T-helper 2 cell (primary cell): ENCODE measurements at places on chromosomes 4 and X.

DNA sequence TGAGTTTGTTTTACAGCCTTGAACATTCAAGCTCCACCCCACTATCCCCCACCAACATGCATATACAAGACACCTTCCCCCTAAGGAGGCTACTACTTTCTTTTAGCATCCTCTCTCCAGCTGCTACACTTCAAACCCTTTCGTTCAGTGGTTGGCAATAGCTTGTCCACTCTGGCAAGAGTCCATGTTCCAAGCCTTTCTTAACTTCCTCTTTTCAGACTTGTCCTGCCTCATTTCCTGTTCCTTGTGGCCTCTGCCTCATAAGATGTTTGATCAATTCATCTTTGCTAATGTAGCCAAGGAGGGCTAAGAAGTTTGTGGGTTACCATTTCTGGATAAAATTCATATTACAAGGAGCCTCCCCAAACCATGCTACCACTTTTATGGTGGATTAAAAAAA is 20.8 kb upstream of the ZCCHC12 start:
- DNase-seq: no peak

DNA sequence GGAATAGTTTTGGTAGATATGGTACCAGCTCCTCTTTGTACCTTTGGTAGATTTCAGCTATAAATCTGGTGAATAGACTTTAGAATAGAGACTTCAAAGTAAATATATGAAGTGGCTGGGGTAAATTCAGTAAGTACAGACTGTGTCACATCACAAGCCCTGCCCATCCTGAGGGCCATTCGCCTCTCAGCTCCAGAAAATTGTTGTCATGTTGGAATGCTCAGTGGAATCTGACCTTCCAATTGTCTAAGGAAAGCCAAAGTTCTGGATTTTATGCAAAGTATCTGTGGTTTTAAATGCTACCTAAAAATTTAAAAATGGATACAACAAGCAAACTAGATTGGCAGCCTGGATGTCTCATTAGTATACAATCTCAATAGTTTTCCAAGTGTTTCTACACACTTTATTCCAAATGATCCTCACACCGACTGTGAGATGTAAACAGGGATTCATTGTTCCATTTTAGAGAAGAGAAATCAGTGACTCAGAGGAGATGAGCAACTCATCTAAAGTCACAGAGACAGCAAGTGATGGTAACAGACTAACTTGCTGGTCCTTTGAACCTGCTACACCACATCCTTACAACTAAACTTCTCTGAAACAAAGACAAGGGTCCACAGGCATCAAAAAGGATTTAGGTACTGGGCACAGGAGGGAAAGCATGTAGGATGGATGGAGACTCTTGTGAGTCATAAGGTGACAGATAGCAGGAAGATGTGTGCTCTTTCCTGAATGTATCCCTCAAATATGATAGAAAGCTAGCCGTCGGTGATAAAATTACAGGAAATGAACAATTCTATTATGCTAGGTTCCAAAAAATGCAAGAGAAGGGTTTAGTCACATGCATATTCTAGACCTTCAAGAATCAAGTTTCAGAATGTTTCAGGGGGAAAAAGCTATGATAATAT is 127.3 kb downstream of the ATP10D start:
- DNase-seq: no peak

DNA sequence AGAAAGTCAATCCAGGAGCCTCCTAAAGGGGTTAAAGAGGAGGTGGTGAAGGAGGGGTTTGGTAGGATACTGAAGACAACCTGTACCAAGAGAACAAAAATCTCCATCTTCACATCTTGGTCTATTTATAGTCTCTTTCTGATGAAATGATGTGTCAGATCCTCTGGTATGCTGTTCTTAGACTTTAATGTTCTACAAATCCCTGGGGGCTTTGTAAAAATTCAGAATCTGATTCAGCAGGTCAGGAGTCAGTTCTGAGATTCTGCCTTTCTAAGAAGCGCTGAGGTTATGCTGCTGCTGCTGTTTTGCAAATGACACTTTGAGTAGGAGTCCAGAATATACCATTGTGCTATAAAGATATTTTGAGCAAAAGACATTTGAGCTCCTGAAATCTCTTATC is 172.9 kb upstream of the GLRA2 start:
- DNase-seq: no peak

DNA sequence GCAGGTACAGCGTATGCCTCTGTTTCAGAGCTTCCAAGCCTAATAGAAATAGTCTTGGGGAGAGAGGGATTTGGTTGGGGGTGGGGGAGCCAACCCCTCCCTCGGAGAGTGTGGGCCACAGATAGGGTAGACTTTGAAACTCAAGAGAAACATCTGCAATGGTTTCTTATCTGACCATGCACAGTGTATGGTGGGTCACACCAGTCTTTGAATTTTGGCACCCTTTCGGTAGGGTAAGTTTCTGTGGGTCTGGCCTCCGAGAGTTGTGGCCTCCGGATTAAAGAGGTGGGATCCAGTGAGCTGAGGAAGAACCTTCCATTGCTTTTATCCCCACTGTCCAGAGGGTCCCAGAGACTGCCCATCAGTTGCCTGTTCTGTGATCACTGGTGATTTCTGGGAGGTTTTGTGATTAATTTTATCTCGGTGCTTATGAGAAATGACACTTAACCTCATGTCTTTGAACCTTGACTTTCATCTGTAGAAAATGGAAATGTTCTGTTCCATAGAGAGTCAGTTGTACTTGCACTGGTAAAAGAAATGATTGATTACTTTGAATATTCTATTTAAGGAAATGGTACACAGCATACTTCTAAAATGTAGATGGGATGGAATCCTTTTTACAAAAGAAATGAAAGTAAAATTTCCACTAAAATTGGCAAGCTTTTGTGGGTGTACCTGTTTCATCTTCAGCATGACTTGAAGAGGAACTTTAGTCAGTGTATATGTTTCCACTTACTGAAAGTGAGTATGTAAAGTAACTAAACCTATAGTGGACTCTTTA is 62.7 kb downstream of the TMEM131L start:
- no peak for DNase-seq

DNA sequence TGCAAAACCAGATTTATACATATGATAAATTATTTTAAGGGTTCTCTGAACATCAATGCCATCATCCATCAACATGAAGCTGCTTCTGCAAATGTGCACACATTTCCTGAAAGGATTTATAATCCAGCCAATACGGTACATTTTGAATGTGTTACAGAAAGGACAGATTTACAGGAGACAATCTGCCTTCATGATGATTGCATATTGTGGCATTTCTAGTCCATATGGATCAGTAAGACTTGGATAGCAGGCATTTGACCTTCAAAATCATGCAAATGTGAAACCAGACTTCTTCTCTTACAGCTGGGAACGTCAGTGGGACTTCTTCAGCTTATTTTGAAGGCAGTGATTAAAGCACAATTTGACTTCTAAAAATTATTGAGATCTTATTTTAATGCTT is 217.3 kb upstream of the GK2 start:
- DNase-seq: no peak

- no peak for DNase-seq
Measured at GRCh38 chr4:121692261-121692660, 4.5 kb downstream of the ANXA5 start.

GRCh38 chr4:98540803-98541202 is 117.6 kb downstream of the TSPAN5 start:
- DNase-seq: no peak

DNA sequence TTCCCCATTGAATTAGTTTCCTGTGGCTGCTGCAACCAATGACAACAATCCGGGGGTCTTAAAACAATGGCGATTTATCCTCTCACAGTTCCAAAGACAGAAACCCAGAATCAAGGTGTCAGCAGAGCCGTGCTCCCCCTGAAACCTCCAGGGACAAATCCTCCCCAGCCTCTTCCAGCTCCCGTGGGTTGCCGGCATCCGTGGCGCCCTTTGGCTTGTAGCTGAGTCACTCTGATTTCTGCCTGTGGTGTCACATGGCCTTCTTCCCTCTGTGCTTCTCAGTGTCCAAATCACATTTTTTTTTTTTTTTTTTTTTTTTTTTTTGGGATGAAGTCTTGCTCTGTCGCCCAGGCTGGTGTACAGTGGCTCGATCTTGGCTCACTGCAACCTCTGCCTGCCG is 64.5 kb upstream of the STX18 start:
- DNase-seq: no peak

DNA sequence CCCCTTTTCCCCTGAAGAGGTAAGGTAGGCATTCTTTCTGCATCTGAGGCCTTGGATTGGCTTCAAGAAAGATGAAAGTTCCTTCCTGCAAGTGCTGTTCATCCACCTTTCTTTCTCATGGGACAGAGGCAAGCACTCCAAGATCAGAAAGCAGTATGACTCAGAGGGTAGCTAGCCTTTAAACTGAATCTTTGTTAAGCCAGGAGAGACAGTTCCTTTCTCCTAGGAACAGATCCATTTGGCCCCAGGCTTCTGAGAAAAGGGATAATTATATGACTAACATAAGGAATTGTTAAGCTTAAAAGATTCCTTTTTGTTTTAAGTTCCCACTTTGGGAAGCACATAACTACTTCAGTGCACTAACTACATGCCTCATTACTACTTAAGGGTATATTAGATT is 192.0 kb downstream of the PPP3CA start:
- no peak for DNase-seq

DNA sequence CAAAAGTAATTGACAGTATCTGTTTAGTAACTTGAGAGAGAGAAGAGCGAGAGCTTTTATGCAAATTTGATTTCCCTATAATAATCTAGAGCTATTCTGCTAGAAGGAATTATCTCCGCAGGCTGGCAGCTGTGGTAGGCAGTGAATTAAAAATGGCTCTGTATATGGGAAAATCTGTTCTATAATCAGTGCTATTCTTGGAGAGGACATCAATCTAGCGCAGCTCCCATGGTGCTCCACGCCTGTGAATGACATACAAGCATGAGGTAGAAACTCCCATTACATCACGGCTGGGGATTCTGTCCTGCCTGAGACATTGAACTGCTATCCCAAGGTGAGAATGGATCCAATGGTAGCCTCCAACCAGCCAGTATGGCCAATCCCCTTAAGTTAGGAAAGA is 179.0 kb downstream of the DHX15 start:
- DNase-seq: no peak

GRCh38 chr4:108820492-108821350 is 57.9 kb upstream of the ETNPPL start:
- DNase-seq: no peak

DNA sequence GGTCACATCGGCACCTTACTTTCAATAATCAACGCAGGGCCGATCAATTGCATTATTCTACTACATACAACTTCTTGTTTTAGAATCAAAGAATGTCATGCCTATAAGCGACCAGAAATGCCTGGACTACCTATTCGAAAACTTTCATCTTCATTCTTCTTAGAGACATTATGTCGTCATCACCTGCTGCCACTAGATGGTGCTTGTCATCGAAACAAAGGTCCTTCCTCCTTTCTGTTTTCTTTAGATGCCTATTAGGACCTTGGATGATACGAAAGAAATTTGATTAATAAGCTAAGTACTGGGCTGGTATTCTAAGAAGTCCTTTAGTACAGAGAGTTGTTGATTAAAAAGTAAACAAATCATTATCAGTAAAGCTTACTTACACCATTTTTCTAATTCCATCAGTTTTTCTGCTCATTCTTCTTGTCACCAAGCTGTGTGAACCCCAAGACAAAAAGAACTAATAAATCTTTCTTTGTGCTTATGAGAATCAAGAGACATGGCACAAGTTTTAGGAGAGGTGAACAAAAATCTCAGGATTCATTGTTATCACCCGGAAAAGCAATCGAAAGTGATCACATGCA is 154.5 kb upstream of the SLC4A4 start:
- DNase-seq: no peak

- DNase-seq: no peak
Measured at GRCh38 chr4:87370068-87370467, 20.9 kb downstream of the HSD17B11 start.

DNA sequence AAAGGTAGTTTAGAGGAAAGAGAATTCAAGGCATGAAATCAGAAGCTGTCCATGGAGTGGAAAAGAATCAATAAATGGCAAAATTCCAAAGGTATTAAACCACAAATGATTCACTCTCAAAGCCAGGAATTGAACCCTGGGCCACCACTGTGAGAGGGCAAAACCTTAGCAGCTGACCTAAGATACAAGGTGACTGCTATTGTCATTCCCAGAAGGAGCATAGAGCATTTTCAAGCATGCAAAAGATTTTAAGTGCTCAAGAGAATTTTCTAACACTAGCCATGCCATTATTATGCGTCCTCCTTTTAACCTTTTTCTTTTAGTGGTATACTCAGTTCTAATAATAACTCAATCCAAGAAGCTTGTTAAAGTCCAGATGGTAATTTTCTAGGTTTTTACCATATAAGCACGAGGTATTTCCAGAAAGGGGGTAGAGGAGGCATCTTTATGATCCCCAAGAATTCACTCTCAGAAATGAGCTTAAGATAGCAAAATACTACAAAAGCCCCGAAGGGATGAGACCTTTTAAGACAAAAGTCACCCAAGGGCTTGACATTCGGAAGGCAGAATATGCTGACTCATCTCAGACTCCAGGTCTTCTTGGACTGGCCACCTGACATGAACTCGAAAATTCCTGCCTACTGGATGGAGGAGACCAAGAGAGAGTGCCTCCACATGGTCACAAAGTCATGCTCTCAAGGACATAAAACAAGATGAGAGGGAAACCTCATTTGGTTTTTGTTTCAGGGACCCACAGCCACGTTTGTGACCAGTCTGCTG is 13.8 kb upstream of the PAGE5 start:
- DNase-seq: no peak

DNA sequence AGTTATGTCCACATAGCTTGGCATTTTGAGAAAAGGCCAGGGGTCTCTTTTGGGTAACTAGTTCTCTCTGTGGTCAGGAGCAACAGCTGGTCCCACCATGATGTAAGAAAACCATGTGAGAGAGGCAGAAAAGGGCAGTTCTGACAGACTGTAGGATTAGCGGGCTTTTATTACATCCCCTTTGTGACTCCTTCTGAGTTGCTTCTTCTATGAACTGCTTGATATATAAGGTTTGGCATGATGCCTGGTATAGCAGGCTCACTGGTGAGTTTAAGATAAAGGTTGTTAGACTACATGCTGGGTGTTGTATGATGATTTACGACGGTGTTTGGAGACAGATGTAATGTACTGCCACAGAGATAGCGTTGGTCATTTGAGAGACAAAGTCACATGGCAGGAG is 2308.1 kb upstream of the AGA start:
- DNase-seq: no peak

GRCh38 chr4:75107755-75108612 is 175.1 kb downstream of the PARM1 start:
- no peak for DNase-seq

DNA sequence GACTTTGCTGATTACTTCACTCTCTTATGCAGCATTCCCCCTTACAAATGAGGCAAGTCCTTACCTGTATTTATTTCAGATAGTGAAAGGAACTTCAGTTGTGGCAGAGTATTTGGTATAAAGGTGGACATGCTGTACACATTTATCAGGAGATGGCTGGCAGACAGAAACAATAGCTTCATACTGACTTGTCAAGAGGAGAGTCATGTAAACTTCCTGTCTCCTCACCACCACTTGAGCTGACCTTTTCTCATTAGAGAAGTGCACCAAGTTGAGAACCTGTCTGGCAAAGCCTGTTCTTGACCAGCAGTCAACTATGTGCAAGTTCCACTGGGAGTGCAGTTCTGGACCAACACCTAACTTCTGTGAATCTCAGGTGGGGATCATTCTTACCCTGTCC is 80.8 kb downstream of the LARP1B start:
- no peak for DNase-seq

- DNase-seq: no peak
Measured at GRCh38 chr4:150849016-150849415, 166.1 kb downstream of the LRBA start.

GRCh38 chr4:147479786-147480185 is 1.1 kb upstream of the EDNRA start:
- DNase-seq: no peak
